ENCODE measurements at places on chromosomes 3 and 15.
A peak's percentile ranks its signal among the peaks of the same experiment; 100 is the strongest.

GRCh38 chr15:91572110-91572509 is 281.4 kb upstream of the SLCO3A1 start:
- no peak for DNase-seq

GRCh38 chr3:98901392-98902350 is at the start of gene DCBLD2:
TSS of gene DCBLD2 (minus strand) at chr3:98901695. CDS start at chr3:98901326, 369 bp downstream.
- peak; percentile 97 for DNase-seq

DNA sequence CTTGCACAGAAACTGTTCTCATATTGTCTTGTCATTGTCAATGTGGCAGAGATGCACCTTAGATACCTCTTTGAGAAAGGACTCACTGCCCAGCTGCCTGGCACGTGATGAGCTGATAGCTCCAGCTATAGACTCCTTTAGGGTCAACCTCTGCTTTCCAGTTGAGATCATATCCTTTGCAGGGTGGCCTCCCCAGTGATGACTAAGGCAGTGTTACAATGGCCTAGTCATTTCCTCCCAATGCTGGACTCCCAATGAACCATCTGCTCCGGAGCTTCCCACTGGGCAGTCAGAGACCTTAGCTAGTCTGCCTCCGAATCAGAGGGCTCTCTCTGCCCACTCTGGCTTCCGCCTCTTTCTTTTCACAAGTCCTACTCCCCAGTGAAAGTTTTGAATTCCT is 79.5 kb downstream of the CHRD start:
- DNase-seq: no peak

- no peak for DNase-seq
These were observed 67.1 kb upstream of the ROBO2 start for GRCh38 chr3:76972624-76973296.

GRCh38 chr3:2958551-2958950 is 151.6 kb downstream of the IL5RA start:
- DNase-seq: no peak

DNA sequence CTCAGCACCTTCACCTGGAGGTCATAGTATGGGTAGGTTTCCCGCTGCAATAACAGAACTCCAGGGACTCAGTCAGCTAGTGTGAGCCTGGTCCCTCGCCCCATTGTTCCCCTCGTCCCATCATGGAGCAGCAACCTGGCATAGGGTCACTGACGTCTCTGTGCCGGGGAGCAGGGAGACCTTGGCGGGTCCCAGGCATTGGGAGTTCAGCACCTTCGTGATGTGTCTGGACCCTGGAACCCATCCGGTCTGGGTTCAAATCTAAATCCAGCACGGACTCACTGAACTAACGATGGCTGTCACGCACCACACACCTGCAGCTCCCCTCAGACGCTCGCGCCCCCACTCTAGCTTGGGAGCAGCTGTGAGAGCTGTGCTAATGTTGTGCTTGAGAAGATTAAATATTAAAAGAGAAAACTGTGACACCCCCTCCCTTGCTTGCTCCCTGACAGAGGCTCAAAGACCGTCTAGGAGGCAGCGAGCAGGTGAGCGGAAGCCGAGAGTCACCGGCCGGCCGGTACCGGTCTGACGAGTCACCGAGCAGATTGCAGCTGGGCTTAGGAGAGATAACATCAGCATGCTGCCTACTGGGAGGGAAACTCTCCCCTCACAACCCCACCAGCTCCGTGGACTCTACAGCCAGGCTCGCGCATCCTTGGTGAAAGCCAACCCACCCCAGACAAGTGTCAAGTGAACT is 742 bp downstream of the PLA2G4F start:
- no peak for DNase-seq

DNA sequence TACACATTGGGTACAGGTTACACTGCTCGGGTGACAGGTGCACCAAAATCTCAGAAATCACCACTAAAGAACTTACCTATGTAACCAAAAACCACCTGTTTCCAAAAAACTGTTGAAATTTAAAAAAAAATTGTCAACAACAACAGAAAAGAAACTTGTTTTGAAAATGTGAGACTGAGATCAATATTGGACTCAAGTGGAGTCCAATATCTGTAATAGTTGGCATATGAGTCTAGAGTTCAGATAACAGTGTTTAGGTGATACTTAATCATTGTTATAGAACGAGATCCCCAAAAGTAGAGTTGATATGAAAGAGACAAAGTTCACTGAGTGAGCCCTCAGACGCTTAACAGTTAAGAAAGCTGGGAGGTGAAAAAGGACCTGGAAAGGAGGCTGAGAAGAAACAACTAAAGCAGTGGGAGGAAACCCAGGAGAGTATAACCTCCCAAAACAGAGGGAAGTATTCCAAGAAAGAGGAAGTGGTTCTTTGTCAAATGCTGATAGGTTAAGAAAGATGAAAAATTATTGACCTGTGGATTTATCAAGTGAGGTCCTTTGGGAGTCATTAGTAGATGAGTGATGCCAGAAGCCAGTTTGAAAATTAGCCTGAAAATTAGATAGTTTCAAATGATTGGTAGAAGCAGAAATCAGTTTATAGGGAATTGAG is 388.6 kb upstream of the DPH6 start:
- no peak for DNase-seq

DNA sequence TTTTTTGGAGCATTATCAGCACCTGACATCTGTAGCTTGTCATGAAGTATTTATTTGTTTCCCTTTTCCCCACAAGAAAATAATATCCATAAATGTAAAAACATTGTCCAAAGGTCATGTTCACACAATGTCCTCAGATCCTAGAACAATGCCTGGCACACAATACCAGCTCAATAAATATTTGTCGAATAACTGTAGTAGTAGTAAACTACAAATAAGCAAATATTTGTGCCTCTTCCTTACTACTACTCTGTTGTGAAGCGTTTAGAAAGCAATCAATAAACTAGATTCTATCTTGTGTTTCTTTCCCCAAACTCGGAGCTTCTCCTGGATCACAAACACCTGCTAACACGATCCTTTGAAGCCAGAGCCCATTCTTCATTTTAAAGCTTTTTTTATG is 459.6 kb upstream of the NECTIN3 start:
- DNase-seq: no peak

DNA sequence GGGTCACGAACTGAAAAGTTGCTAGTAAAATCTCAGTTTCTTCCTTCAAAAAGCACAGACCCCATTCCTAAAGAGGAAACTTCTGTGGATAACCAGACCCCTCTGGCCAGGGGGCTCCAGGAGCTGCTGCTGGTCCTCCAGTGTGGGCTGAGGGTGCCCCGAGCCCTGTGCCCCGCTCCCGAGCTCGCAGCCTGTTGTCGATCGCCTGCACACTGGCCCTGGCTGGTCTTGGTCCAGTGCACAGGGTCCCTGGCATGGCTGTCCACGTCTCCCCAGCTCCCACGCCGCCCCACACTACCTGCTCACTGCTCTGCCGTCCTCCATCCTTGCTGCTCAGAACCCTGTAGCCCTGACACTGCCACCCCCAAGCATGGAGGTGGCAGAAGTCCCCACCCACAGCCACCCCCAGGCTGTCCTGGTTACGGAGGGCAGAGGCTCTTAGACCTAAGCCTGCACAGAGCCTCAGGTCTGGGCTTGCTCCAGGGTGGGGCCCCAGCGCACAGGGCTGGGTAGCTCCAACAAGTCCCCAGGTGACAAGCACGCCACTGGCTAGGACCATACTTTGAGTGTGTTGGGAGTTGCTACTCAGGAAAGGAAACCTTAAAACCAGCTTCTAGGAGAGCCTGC is 87.0 kb downstream of the PLXNA1 start:
- no peak for DNase-seq

DNA sequence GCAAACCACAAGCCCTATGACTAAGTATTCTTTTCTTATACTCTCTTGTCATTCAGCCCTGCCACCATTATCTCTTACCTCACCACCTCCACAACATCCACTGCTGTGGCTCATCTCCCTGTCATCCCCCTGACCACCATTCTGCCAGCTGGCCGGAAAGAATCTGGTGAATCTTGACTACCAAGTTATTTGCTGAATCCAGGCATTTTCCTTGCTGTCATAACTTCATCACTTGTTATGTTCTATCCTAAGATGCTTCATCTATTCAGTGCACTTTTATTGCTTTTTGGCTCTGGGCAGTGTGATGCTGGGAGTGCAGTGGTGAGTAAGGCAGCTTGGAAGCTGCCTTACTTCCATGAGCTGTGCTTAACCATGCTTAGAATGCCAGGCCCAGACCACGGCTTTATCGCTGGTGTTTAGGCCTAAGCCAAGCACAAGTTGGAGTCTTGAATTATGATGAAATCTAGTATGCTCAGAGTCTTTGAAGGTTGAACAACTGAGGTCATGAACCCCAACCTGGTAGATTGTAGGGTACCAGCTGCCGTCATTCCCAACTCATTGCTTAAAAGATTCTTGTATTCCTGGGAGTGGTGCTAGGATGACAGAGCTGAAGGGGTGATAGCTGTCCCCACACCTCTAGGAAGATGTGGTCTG is 27.0 kb upstream of the APH1B start:
- DNase-seq: no peak

GRCh38 chr3:153063337-153063736 is 98.7 kb upstream of the RAP2B start:
- DNase-seq: no peak

GRCh38 chr15:93913310-93913709 is 318.1 kb upstream of the MCTP2 start:
- no peak for DNase-seq

- DNase-seq: no peak
These were observed 4.3 kb upstream of the SLCO3A1 start for GRCh38 chr15:91849180-91849579.

GRCh38 chr15:78040653-78041244 is 36.8 kb downstream of the TBC1D2B start:
- DNase-seq: no peak

GRCh38 chr3:160450846-160451245 is 1.3 kb upstream of the TRIM59 start:
- no peak for DNase-seq

GRCh38 chr3:73409138-73409763 is 215.5 kb downstream of the PDZRN3 start:
- no peak for DNase-seq

DNA sequence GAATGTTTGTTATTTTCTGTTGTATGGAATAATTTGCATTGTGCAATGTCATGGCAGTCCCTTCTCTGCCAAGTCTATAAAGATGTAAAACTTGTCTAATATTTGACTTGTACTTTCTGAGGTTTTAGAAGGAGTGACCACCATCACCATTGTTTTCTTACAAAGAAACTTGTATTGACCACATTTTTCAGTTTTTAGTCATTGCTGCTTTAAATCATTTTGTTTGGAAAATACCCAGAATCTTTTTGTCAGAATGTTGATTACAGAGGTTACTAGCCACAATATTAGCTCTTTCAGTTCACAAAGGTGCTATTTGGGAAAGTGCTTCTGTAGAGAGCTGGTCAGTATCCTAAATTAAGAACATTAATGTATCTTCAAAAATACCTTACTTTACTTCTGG is 532.4 kb upstream of the GBE1 start:
- no peak for DNase-seq

DNA sequence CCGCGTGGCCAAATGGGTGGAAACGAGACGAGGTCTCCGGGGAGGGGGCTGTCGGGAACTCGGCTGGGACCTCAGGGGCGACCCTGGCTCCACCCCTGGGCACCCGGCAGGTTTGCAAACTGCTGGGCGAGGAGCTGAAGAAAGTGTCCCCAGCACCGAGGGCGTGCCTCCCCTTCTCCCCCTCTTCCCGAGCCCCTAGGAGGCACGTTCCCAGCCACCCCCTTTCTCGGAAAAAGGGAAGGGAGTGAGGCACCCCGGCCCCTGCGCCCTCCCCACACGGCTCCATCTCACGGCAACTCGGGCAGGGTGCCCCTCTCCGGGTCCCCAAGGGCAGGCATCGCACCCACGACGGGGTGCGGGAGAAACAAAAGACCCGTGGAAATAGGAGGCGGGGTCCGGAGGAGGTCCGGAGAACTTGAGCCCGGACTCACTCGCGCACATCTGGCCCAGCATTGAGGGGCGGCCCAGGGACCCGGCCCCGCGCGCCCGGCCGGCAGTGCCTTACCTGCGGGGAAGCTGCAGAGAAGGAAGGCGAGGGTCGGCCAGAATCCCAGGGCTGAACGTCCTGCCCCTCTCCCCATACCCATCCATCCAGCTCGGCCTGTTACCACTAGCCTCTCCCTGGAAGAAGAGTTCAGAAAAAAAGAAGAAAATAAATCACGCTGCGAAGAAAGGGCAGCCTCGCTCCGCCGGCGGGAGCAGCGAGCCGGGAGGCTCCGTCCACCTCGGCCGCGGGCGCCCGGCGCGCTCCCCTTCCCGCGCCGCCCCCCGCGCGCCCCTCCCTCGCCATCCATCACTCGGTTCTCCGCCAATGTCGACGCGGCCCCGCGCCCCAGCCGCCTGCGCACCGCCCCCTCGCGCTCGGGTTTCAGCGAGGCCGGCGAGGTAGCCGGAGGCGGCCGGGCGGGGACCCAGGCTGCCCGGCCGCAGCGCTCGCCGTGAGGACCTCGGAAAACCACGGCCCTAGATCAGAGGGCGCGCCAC is 16.3 kb downstream of the RGMA start:
- no peak for DNase-seq

GRCh38 chr15:66906668-66907614 is 158.5 kb upstream of the SMAD3 start:
- no peak for DNase-seq

- DNase-seq: no peak
These were observed 165.7 kb downstream of the ZNF385D start for GRCh38 chr3:21585216-21585740.

DNA sequence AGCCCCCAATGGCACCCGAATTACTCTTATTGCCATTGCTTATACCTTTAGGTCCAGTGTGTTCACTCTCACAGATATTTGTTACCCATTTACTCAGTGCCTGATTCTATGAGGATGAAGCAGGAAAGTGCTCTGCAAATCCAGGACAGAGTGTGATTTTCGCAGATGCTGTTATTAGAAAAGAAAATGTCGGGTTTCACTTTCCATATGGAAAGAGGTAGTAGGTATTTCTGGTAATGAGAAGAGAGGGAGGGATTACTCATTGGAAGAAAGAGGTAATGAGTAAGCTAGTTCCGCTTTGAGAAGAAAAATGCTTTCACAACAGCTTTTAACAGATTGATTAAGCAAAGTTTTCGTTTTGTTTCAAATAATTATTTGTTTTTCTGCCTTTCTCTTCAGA is 336.3 kb upstream of the CFAP20DC start:
- peak; percentile 28 for DNase-seq

DNA sequence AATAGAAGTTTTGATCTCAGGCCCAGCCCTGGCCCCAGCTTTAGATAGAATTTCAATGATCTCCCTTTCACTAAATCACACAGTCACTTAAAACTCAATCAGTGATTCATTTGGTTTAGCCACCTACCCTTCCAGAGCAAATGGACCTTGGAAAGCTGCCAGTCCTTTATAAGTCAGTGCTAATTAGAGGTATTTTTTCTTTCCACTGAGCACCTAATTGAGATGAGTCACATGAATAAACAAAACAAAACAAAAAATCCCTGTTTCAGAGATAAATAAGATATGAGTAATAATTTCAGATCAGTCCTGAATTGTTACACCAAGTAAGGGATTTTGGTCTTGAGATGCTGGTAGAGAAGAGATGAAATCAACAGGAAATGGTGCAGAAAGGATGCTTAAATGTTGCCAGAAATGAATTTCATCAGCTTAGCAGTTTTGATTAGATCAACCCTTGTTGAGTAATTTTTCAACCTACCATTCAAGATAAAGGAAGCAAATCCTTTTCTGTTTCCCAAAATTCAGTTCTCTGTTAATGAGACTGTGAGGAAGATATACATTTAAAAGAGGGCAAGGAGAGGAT is 352.0 kb upstream of the COL8A1 start:
- no peak for DNase-seq

Measured in GM12892 (cell line).